Urinary bladder (tissue), 4 donors: ENCODE measurements at places on chromosomes 7 and 10. TPM values are rescaled to one million over a fixed set of nuclear protein-coding genes. Genes with fewer than 3 reads are reported as not detected.

DNA sequence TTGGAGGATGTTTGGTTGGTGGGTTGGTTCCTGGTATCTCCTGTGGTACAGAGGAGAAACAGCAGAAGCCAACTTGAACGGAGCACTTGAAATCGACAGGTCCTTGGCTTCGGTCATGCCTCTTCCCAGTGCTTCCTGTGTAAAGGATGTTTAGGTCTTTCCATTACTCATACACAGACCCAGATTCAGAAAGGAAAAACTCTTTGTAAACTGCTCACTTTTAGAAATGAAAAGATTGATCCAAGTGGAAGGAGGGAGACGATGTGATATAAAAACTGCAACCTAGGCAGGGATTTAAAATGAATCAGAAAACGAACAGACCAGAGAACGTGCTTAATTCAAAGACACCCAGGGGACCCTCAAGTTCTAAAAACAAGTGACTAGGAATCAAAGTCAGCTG lies 338.4 kb downstream of the GALNT17 start:
- DNase-seq: no peak

GRCh38 chr10:101143345-101143630 lies 12.2 kb downstream of the TLX1 start:
- no peak for DNase-seq

- no peak for DNase-seq
Measured at GRCh38 chr7:13742126-13742525, 247.3 kb downstream of the ETV1 start.

- no peak for DNase-seq
Measured at GRCh38 chr7:7422641-7423040, 113.0 kb downstream of the COL28A1 start.

DNA sequence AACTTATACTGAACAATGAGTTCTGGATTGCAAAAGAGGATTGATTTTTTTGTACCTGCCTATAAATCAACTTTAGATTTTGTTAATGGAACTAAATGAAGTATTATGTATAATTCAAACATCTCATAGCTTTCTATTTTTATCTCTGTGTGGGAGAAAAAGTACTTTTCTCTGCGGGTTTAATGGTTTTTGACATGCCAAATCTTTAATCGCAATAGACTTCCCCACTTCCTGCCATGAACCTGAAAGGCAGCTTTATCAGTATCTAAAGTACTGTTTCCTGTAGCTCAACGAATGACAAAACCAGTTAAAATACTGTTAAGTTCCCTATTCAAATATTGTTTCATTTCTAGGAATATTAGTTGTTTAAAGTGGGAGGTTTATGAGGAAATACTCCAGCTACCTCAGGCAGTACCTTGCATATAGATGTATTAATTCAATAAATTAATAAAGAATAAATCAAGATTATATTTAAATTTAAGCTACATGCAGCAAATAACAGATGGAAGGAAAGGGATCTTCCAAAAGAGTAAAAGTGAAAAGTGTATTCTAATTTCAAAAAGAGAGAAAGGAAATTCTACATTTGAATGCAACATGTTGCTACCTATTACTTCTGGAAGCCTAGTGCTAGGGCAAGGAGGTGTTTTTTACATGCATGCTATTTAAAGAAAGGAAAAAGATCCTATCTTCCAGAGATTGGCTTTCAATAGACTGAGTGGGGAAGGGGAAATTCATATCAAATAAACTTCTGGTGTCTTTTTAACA lies 75.9 kb downstream of the SVOPL start:
- no peak for DNase-seq

DNA sequence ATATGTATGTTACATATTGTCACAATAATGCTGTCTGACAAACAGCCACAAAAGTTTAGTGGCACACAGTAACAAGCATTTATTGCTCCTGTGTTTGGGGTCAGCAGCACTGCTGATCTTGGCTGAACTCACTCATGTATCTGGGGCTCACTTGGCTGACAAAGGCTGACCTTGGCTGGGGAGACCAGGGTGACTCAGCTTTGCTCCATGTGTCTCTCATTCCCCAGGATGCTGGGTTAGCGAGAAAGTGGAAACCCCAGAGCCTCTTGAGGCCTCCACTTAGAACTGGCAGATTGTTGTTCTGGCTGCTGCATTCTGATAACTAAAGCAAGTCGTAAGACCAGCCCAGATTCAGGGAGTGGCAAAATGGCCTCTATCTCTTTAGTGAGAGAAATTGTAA lies 217.3 kb upstream of the HABP2 start:
- no peak for DNase-seq

DNA sequence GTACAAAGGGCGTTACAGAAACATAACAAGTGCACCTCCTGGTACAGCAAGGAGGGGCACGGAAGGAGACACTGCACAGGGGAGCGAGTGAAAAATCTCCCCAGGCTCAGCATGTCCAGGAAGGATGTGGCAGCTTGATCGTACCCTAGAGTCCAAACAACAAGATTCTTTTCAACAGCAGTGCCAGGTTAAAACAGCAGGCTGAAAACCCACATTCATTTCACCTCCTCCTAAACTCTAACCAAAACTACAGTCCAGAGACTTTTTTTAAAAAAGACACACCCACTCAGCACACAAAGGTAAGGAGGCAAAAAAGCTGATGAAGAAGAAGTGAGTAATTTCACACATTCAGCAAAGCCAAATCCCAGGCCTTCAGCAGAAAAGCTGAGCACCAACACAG lies 138.8 kb downstream of the SFMBT2 start:
- DNase-seq: no peak

DNA sequence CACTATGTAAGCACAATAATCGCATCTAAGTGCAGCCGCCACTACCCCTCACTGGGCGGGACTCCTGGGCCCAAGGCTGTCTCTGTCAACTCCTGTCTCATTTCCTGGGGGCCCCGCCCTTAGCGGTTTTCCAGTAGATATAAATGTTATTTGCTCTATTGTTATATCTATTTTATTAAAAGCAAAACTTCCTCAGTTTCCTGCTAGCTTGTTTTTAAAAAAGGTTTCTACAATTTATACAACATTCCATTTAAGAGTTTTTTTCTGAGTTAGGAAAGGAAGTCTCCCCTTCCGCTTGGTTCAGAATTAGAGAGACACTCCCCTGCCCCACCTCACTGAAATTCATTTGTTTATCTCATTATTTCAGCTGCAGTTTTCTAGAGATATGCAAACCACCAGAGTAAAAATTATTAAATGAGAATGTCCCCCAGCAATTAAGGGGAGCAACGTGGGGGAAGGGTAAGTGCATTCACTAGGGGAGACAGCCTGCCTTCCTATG lies 82.7 kb downstream of the RAMP3 start:
- DNase-seq: no peak

DNA sequence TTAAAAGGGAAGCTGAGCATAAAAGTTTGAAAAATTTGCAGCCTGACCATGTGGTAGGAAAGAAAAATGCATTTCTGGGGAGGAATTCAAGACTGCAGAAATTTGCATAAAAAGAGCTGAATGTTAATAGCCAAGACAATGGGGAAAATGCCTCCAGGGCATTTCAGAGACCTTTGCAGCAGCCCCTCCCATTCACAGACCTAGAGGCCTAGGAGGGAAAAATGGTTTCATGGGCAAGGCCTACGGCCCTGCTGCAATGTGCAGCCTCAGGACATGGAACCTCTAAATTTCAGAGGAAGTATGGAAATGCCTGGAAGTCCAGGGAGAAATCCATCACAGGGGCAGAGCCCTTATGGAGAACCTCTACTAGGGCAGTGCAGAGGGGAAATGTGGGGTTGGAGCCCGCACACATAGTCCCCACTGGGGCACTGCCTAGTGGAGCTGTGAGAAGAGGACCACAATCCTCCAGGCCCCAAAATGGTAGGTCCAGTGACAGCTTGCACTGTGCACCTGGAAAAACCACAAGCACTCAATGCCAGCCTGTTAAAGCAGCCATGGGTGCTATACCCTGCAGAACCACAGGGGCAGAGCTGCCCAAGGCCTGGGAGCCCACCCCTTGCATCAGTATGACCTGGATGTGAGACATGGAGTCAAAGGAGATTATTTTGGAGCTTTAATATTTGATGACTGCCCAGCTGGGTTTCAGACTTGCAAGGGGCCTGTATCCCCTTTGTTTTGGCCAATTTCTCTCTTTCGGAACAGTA lies 243.8 kb downstream of the DNAJB9 start:
- no peak for DNase-seq

- DNase-seq: no peak
Measured at GRCh38 chr10:109996225-109996624, 11.6 kb upstream of the ADD3 start.

GRCh38 chr7:86991771-86992191 lies 67.7 kb downstream of the ELAPOR2 start:
- DNase-seq: no peak

DNA sequence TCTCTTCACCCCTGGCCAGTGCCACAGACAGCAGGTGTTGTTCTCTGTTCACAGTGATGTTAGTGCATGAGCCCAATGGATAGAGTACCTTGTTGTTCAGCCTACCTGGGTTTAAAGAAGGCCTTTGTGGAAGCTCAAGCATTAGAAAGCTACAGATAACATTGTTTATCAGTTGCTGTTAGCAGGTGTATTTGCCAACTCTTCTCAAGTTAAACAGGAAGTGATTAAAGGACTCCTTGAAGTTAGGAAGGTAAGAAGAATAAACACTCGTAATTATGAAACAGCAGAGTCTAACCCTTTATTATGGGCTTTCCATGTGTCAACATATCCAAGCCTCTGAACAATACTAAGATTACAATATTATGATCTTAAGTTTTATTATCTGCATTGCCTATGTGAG lies 25.9 kb downstream of the RGR start:
- DNase-seq: no peak

The UNC5B gene
- 12.8 TPM for total RNA-seq

The CFAP46 gene
- total RNA-seq: 0.53 TPM
